ENCODE measurements at places on chromosomes 4 and X.
A peak's percentile ranks its signal among the peaks of the same experiment; 100 is the strongest.

- no peak for DNase-seq
Measured at GRCh38 chr4:145703850-145704497, 24.0 kb downstream of the C4orf51 start.

GRCh38 chr4:70182517-70183167 is 12.9 kb upstream of the ODAM start:
- DNase-seq = peak; percentile 100

GRCh38 chr4:17058916-17059741 is 160.7 kb upstream of the LDB2 start:
- no peak for DNase-seq

GRCh38 chr4:87316961-87317360 is 5.7 kb downstream of the HSD17B13 start:
- no peak for DNase-seq

DNA sequence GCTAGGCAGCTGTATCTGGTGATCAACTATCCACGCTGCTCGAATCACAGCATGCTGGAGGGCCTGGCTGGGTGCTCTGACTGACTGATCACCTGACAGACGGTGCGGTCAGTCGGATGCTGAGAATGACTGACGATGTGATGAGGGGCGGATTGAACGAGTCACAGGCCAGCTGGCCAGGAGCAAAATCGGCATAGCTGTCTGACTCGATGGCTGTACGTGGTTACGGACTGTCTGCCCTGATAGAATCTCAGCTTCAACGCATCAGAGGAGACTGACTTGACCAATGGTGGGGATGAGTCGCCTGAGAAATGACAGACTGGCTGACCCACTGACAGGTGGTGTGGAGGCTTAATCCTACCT is 1.0 kb upstream of the SUV39H1 start:
- no peak for DNase-seq

DNA sequence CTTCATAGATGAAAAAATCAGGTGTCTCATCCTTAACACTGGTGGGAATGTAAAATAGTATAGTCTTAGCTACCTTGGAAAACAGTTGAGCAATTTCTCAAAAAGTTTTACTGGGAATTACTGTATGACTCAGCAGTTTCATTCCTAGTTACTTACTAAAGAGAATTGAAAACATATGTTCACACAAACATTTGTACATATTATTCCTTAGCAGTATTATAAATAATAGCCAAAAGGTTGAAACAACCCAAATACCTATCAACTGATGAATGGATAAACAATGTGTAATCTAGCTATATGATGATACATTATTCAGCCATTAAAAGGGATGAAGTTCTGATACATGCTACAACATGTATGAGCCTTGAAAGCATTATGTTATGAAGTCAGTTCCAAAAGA is 41.7 kb downstream of the RBM46 start:
- DNase-seq = no peak

DNA sequence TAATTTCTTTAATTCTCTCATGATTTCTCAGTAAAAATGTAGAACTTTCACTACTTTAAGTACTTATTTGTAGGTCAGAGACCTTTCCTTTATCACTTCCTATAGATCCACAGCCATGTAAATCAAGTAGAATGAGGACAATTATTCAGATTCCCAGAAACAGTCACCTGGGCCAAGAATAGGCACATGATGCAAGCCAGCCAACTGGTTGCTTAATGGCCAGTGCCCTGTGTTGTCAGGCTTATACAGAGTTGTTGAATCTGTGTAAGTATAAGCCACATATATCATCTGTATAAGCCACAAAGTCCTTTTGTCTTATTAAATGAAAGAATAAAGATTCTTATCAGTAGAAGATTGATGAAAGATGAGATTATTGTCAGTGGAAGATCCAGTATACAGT is 5.2 kb downstream of the BANK1 start:
- DNase-seq = no peak

DNA sequence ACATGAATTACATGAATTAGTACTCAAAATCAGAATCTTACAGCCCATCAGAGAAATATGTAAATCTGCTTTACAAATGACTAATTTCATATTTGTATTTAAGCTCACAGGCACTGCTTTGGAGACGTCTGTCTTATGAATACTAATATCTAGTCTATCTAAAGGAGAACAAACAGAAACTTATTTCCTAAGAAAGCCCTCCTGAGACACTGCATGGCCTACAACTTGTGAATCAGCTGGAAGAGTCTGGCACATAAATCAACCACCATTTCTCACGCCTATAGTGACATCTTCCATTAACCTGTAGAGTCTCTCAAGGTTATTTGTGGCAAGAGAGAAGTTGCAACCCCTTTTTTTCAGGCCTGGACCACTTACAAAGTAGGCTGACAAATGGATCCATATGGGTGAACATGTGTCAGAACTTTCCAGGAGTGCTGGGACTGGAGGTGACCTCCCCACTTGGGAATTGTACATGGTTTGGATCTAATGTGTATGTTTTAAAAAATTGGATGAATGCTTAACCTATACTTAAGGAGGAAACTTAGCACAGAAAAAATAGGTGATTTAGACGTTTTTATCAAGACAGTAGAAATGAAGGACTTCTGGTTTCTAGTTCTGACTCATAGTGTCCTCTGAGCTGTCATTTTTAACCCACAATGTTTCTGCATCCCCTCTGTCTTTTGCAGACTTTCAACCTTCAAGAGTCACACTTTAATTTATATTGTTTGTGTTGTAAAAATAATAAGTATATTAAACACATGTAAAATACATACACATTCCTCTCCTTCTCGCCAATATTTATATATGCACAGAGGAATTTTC is 83.2 kb upstream of the ARHGAP24 start:
- no peak for DNase-seq

DNA sequence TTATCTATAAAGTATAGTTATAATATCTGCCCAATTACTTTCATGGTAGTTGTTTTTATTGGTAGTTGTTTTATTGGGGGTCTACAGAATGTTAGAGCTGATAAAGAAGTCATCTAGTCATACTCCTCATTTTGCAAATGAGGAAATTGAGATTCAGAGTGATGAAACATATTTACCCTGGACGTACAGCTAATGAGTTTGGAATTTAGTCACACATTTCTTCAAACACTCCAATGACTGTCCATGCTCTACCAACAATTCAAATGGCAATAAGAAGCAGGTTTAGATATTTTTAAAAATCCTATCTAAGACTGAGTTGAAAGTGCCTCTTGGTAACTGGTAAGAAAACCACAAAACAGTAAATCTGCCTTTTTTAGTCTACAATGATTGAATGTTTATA is 98.2 kb downstream of the MAGEC1 start:
- DNase-seq = no peak

DNA sequence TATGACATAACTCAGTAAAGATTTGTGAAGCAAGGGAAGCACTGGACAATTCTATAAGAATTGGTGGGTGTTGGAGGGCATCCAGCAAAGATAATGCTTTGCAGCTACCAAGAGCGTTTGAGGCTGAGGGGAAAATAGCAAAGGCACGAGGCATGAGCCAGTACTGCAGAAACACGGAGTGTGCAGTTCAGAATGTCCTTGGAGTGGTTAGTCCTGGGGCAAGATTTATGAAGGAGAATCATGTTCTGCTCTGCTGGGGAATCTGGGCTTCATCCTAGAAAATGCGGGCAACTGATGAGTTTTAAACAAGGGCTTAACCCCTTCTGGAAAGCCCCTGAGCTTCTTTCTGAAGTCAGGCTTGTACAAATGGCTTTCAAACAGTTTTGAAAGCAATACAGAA is 452.5 kb downstream of the IL15 start:
- DNase-seq = no peak

- no peak for DNase-seq
Measured at GRCh38 chr4:132383571-132384199, 765.4 kb upstream of the PCDH10 start.

DNA sequence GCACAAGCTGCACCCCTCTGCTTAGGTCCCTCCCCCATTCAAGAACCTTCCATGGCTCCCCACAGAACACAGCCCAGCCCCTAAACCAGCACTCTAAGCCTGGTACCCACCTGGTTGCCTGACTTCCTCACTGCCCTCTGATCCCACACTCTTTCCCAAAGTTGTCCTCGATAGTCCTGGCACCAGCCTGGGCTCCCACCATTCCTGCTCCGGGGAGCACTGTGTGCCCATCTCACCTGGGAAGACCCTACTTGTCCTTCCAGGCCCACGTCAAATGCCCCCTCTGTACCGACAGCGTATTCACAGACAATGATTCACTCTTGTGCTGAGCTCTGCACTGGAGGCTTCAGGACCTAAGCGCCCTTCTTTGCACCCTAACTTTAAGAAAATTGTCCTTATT is 40.1 kb downstream of the ABLIM2 start:
- DNase-seq = no peak

GRCh38 chr4:139656614-139657486 is 8.8 kb upstream of the MGST2 start:
- peak; percentile 76 for DNase-seq
